ENCODE measurements at places on chromosomes 12 and 14.

- no peak for DNase-seq
These were observed 118.6 kb downstream of the SMOC1 start for GRCh38 chr14:69997849-69998248.

- no peak for DNase-seq
These were observed 45.6 kb downstream of the FNTB start for GRCh38 chr14:65032319-65032718.

DNA sequence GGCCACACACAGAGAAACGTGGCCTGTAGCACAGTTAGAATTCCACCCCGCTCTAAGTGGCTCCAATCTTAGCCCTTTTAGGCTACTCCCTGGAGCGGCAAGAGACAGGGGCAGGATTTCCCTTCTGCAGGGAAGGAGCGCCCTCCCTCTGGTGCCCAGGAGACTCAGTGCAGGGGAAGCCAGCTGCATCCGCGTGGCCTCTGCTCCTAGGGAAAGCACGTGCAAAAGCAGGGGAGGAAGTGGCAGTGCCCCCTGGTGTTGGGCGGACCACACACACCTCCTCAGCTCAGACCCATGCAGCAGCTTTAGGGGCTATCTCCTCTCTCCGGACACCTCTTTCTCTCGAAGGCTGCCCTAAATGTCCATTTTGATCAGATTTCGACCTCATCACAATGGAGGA, 50.0 kb downstream of the SPRING1 start:
- no peak for DNase-seq

GRCh38 chr14:74647678-74648461, 35.8 kb upstream of the LTBP2 start:
- no peak for DNase-seq

- no peak for DNase-seq
These were observed 291.2 kb downstream of the ZFP36L1 start for GRCh38 chr14:68501614-68502052.

- DNase-seq, result no peak
These were observed 72.8 kb downstream of the ZNF664 start for GRCh38 chr12:124045671-124046455.

DNA sequence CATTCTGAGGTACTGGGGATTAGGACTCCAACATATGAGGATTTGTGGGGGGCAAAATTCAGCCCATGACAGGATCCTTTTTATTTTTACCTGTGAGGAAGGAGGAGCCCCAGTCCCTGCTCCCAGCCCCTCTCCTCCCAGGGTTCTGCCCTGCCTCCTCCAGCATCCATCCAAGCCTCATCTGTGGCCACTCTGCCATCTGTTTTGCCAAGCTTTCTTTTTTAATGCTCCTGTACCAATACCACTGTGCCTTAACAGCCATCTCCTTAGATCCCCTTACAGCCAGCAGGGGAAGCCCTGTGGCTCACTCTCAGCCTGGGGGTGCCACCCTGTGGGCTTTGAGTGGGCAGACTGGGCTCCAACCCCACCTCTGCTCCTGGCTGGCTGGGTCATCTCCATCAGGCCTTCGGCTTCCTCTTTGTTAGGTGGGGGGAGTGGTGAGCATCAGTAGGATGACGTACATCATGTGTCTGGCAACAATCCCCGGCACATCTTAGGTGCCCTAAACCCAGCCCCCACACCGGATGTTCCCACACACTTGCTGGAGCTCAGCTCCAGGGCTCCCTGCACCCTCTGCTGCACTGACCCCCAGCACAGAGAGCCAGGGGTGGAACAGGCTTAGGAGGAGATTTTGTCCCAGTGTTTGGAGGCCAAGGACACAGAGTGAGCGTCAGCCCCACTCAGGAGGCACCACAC, 40.2 kb downstream of the CYP46A1 start:
- DNase-seq, result no peak

DNA sequence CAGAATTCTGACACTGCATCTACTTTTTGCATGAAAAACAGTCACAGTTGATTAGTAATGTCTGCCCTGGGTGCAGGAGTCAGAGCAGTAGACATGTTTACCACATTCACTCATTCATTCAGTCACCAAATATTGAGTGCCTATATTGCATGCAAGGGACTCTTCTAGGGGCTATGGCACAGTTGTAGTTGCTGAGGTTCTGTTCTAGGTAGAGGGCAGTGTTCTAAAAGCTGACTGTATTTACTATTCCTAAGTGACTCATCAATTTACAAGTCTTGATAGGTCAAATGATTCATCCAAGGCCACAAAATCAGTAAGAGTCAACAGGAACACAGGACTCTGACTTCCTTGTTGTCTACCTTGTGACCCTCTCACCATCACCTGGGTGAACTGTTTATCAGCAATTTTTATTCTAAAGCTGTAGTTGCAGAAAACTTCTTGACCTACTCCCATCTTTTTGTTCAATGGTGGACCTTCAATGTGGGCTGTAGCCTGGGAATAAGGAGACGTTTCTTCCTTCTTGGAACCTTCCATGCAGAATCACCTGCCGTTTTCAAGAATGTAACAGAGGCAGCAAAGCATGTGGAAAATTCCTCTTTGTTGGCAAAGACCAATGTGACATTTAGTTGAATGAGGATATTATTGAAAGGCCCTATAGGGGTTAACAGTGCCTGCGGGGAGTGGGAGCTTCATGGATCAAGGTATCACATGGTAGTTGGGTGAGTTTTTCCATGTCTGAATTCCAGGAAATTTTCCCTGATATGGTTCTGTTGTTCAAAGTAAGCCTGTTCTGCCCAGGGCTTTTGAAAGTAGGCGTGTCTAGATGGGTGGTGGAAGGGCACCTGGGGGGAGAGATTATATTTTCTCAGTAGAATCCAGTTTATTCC, 223.2 kb downstream of the KTN1 start:
- no peak for DNase-seq

GRCh38 chr12:66140731-66141130, 10.2 kb upstream of the LLPH start:
- DNase-seq, result no peak

GRCh38 chr12:53765891-53766290, 14.1 kb upstream of the CISTR start:
- no peak for DNase-seq

- no peak for DNase-seq
These were observed 71.9 kb upstream of the HOXC13 start for GRCh38 chr12:53866727-53867126.

- no peak for DNase-seq
These were observed 96.7 kb downstream of the IRF2BPL start for GRCh38 chr14:76931631-76932402.

GRCh38 chr12:120013659-120014380, 24.8 kb downstream of the BICDL1 start:
- no peak for DNase-seq

- DNase-seq, result no peak
These were observed 140.4 kb upstream of the MAX start for GRCh38 chr14:65242732-65243134.

DNA sequence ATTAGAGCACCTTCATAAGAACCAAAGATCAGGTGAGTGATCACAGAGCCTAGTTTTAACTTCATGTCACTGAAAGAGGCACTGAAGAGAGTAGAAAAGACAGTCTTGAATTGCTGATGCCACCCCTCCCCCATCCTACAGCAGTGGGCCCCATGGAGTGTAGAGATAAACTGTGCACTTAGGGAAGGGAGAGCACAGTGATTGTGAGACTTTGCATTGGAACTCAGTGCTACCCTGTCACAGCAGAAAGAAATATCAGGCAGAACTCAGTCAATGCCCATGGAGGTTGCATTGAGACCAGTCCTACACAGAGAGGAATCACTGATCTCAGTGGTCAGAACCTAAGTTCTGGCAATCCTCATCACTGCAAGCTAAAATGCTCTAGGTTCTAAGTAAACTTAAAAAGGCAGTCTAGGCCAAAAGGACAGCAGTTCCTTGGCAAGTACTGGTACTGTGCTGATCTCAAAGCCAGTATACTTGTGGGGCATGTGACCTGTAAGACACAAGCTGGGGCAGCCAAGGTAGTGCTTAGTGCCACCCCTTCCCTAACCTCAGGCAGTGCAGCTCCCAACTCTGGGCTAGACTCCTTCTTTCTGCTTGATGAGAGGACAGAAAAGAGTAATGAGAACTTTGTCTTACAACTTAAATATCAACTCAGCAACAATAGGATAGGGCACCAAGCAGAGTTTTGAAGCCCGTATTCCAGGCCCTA, 94.1 kb downstream of the FSCB start:
- DNase-seq, result no peak

All from stimulated activated CD8-positive, alpha-beta memory T cell treated with anti-CD3 and anti-CD28 coated beads, Interleukin-2, amount 100 ng/mL, for 1 hour (primary cell).